ENCODE measurements at places on chromosomes 2 and 18.

- no peak for DNase-seq
Measured at GRCh38 chr2:112488201-112488600, 6.2 kb downstream of the TTL start.

GRCh38 chr2:149000158-149000938 is 38.2 kb upstream of the LYPD6B start:
- DNase-seq = no peak

- no peak for DNase-seq
Measured at GRCh38 chr18:1147730-1148129, 243.1 kb downstream of the ADCYAP1 start.

DNA sequence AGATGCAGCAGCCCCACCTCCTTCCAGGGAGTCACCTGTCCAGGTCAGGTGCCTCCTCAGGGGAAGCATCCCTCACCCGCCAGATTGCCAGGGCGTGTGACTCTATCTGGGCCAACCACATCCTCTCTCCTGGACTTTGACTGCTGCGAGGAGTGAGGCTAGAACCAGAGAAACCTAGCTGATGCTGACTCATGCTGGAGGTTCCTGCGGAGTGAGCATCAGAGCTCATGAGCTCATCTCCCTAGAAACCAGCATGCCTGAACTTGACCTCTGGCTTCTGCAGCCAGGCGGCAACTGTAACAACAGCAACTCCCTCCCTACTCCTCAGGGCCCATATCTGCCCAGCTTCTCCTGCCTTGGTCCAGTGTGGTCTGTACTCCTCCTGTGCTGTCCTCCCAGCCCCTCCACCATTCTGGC is 28.3 kb upstream of the NT5DC4 start:
- no peak for DNase-seq

GRCh38 chr2:200763422-200763821 is 48.3 kb upstream of the BZW1 start:
- DNase-seq = no peak

DNA sequence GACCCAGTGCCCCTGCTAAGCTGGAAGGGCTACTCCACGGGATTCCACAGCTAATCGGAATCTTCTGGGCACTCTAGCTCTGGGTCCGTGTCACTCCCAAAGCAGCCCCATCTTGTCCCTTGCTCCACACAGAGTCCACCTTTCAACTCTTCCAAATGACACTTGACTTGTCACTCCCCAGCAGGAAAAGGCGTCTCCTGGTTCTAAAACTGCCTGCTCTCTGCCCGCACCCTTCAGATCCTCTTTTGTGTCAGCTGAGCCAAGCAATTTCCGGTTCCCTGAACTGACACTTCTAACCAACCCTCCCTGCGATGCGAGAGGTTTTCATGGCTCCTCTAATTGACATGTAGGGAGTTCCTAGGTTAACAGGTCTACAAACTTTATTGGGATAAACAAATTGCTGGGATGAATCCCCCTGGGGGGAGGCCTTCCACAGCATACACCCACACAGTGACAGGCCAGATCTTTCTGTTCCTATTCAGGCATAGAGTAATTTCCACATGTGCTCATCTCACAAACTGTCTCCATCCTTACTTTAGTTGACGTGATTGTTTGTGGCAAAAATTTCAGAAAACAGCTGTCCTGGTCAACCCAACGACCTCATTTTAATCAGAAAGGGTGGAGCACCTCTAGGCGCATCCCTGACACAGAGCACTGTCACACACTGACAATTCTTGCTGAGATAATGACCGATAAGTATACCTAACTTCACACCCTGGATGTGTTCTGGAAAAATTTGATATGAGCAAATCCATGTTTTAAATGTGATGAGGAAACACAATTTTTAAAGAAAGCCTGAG is 104.9 kb downstream of the RBMS1 start:
- DNase-seq = no peak

- peak; percentile 49 for DNase-seq
Measured at GRCh38 chr2:202588647-202589581, 45.9 kb upstream of the FAM117B start.

DNA sequence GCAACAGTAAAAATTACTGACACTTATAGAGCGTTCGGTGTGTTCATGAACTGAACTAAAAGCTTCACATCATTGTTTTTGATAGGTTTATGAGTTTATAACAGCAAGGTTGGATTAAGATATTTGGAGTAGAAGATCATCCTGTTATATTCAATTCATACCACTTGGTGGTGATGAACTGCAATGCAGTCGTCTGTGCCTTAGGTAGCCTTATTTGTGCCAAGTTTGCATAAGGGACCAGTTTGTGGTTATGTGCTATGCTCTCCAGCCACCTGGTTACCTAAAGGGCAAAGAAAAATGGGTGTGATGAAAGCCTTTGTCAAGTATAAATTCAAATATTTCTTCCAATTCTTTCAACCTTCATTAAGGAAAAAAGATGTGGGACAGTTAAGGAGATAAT is 150.9 kb upstream of the KCNH7 start:
- no peak for DNase-seq

- no peak for DNase-seq
Measured at GRCh38 chr2:74206180-74206688, 7.8 kb downstream of the MTHFD2 start.

DNA sequence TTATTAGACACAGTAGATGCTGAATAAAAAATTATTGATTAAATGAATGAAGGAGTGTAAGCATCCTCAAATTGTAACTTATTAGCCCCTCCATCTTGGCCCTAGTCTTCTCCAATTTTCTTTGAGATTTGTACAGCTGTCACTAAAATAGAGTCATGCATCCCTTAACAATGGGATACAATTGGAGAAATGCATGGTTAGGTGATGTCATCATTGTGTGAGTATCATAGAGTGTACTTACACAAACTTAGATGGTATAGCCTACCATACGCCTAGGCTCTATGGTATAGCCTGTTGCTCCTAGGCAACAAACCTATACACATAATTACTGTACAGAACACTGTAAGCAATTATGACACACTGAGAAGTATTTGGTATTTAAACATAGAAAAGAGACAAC is 38.3 kb upstream of the ZNF385B start:
- DNase-seq = no peak

- DNase-seq = no peak
Measured at GRCh38 chr2:148928395-148928794, 53.4 kb downstream of the KIF5C start.

- DNase-seq = no peak
Measured at GRCh38 chr18:11762429-11762828, 73.4 kb downstream of the GNAL start.

- DNase-seq = no peak
Measured at GRCh38 chr2:212535996-212536816, 2.4 kb downstream of the ERBB4 start.

GRCh38 chr2:128474962-128475361 is 156.3 kb upstream of the HS6ST1 start:
- DNase-seq = no peak

DNA sequence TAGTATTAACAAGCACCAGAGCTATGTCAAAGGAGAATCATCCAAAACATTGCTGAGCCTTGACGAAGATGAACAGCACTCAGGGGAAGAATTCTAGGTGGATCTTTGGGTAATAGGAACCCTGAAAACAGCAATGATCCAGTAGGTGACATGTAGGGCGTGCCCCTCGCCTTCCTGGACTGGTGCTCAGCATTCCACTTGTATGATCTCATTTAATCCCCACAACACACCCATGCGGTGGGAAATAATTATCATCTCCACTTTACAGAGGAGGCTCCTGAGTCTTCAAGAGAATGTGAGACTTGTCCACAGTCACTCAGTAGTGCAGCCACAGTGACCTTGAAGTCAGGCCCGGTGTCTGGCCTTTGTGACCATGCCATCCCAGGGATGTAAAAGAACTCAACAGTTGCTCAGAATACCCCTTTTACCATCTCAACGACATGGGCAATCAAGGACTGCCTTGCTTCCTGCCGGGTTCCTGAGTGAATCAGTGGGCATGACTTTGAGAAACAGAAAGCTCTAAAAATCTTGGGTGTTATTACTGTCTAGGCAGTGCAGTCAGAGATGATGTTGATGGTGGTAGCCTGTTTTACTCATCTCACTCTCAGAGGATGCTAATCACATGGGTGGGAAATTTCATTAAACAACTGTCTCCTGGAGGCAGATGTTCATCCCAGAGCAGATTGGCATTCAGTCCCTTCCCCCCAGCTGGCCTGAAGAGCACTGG is 161.6 kb downstream of the BCL11A start:
- DNase-seq = no peak

- DNase-seq = no peak
Measured at GRCh38 chr2:209005371-209005770, 418.5 kb upstream of the MAP2 start.

GRCh38 chr2:200007306-200007705 is 51.9 kb downstream of the MAIP1 start:
- no peak for DNase-seq

DNA sequence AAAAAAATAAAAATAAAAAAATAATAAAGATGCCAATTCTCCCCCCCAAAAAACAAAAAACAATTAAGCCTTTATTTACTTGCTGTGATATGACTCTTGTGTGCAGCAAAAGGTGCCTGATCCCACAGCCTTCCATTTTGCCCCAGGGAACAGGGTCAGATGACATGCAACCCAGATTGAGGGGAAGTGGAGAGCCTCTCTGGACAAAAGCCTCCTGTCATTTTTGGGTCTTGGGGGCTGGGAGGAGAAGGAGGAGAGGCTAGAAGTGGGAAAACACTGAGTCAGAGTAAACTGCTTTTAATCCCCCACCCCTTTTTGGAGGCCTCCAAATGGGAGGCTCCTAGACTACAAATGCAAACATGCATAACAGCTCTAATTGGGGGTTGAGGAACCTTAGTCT is 46.6 kb upstream of the SCG2 start:
- DNase-seq = no peak

GRCh38 chr18:40984856-40985255 is 970.2 kb upstream of the PIK3C3 start:
- no peak for DNase-seq

DNA sequence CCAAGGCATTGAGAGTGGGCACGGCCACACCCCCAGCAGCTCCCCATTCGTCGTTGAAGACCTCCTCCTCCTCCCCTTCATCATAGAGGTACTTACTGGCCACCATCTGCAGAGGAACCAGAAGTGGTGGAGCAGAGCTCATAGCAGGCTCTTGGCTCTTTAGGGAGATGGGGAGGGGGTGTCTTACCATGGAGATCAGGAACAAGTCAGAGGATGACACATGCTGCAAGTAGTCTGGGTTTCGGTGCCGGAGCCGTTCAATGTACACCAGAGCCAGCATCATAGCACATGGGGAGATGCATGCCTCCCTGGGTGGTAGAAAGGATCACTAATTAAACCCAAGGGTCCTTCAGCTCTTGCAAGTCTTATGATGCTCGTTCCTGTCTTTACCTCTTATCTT is 1.9 kb downstream of the CNPPD1 start:
- DNase-seq = no peak

DNA sequence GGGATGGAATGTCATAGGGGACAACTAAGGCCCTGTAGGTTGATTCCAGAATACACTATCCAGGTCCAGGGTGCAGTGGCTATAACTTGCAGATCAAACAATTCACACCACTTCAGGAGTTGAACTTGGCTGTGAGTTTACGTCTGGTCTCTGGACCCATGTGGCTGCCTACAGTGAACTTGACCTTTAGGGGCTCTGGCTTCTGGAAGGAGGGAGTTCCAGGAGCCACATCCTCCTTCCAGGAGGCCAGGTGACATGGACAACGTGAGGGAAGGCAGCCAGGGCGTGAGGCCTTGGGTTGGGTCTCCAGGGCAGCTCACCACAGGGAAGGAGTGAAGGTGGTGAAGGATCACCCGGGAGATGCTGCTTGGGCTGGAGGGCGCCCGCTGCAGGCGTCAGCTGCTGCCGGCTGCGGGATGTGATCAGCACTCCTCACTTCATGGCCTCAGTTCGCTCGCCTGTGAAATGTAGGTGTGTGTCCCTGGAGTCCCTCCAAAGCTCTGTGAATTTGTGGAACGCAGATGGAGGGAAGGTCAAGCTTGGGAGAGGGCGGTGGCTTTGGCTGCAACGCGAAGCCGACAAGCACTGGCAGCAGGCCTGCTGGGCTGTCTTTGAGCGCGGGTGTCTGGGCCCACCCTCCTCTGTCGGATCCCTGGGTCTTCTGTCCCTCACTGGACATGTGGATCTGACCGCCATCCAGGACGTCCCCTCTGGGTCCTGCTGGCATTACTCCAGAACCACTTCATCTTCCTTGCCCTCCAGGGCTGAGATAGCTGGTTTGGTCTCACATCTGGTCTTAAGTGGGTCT is 146.5 kb downstream of the GLI2 start:
- no peak for DNase-seq

GRCh38 chr18:41923446-41923845 is 31.6 kb upstream of the PIK3C3 start:
- no peak for DNase-seq

DNA sequence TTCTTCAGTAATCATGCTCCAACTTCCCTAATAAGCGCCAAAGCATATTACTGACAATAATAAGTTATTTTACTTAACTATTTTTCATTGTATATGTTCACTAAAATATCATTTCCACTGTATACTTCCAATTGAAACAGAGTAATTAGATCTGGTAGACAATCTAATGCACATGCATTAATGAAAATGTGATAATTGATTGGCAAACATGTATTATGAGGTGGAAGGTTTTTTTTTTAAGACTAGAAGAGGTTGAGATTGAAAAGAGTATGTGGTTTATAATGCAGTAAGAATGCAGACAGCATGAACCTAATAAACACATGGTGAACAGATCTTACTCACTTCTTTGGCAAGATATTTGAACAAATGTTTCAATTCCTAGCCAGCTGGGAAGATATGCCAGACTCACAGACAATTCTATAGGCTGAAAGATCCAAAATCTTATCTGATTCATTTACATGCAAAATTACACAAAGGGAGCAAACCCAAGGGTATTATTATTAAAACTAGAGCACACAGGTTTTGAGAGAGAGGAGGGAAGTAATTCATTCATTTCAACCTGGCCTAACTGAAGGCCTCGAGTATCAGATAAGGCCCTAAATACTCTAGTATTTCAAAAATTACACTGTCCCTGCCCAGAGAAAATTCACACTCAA is 2.8 kb downstream of the NCKAP1 start:
- DNase-seq = no peak

GRCh38 chr2:61268249-61268648 is 106.3 kb downstream of the C2orf74 start:
- DNase-seq = no peak

GRCh38 chr2:147884830-147885229 is 40.0 kb downstream of the ACVR2A start:
- no peak for DNase-seq

- no peak for DNase-seq
Measured at GRCh38 chr2:229485857-229486256, 214.8 kb upstream of the PID1 start.

GRCh38 chr2:11073776-11074175 is 81.5 kb upstream of the SLC66A3 start:
- DNase-seq = no peak

GRCh38 chr2:9655441-9656269 is 24.9 kb upstream of the YWHAQ start:
- DNase-seq = peak; percentile 11

GRCh38 chr2:196174404-196174803 is 3.0 kb upstream of the STK17B start:
- DNase-seq = no peak

- DNase-seq = no peak
Measured at GRCh38 chr2:227054006-227054405, 110.0 kb downstream of the COL4A4 start.

- no peak for DNase-seq
Measured at GRCh38 chr2:227370092-227370491, 9.0 kb downstream of the TM4SF20 start.

Data from stimulated activated CD4-positive, alpha-beta T cell treated with anti-CD3 and anti-CD28 coated beads, Interleukin-1b, Interleukin-23, amount 100 ng/mL, for 24 hours (primary cell).